ENCODE measurements at places on chromosomes 7 and 10.

DNA sequence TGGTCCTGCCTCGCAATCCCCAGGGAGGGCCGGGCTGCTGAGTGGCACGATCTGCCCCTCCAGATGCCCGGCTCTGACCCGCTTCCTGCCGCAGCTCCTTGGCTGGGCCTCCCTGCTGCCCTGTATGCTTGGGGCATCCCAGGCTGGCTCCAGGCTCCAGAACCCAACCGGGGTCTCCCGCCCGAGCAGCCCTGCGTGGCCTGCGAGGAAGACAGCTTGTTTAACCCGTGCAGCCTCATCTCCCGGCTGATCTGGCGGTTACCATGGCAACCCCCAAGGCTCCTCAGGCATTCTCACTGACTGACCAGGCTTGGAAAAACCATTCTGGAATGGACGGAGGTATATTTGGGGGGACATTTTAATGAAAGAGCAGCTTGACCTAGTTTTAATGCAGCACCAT, 232.4 kb upstream of the MYO3A start:
- DNase-seq: no peak

- DNase-seq: no peak
These were observed 34.0 kb downstream of the HSPA12A start for GRCh38 chr10:116708391-116708821.

DNA sequence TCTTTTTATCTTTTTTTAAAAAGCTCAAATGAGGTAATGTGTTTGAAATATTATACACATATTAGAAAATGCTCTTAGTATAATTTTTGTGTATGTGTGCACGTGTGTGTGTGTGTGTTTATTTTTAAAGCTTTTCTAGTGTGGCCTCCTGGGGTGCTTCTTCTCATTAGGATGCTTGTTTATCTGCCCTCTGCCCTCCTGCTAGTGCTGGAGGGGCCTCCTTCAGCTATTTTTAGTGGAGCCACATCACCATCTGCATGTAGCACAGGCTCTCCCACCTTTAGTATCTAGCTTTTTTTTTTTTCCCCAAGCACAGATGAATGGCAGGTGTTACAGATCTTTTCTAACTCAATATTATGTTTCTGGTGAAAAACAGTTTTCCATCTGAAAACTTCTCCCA, 155.7 kb upstream of the TMEM229A start:
- DNase-seq: no peak

GRCh38 chr10:1109795-1110673, 53.8 kb downstream of the WDR37 start:
- no peak for DNase-seq
